ENCODE measurements at places on chromosomes 16 and 17. TPM values are rescaled to one million over a fixed set of nuclear protein-coding genes. Genes with fewer than 3 reads are reported as not detected.

Gene ITGAD
- total RNA-seq, result not detected

Gene KRTAP4-4
- not detected for total RNA-seq

Gene WFDC1
- total RNA-seq, result not detected

Gene HOXB8
- not detected for total RNA-seq

Gene AXIN2
- 4.9 TPM for total RNA-seq

Gene HS3ST3A1
- total RNA-seq, result 0.18 TPM

Gene C16orf90
- total RNA-seq, result not detected

Gene PABPN1L
- total RNA-seq, result not detected

Gene C16orf96
- not detected for total RNA-seq

Gene CD300E
- not detected for total RNA-seq

Gene ARRB2
- 7.0 TPM for total RNA-seq

Measured in endothelial cell of coronary artery (primary cell).